Activated CD4-positive, alpha-beta memory T cell treated with anti-CD3 and anti-CD28 coated beads, Interleukin-2, amount 10 ng/mL, durations not matched to agents 7 days and 5 days (primary cell): ENCODE measurements at places on chromosomes 7 and 10.

- no peak for DNase-seq
These were observed 67.8 kb downstream of the ZNF365 start for GRCh38 chr10:62442006-62442405.

GRCh38 chr10:12051241-12051640 lies 8.6 kb upstream of the UPF2 start:
- no peak for DNase-seq

GRCh38 chr10:102132563-102133372 lies at the start of gene PPRC1:
PPRC1 (plus strand) TSS chr10:102133040; CDS start chr10:102133069, 29 bp downstream.
- DNase-seq = peak; percentile 99

DNA sequence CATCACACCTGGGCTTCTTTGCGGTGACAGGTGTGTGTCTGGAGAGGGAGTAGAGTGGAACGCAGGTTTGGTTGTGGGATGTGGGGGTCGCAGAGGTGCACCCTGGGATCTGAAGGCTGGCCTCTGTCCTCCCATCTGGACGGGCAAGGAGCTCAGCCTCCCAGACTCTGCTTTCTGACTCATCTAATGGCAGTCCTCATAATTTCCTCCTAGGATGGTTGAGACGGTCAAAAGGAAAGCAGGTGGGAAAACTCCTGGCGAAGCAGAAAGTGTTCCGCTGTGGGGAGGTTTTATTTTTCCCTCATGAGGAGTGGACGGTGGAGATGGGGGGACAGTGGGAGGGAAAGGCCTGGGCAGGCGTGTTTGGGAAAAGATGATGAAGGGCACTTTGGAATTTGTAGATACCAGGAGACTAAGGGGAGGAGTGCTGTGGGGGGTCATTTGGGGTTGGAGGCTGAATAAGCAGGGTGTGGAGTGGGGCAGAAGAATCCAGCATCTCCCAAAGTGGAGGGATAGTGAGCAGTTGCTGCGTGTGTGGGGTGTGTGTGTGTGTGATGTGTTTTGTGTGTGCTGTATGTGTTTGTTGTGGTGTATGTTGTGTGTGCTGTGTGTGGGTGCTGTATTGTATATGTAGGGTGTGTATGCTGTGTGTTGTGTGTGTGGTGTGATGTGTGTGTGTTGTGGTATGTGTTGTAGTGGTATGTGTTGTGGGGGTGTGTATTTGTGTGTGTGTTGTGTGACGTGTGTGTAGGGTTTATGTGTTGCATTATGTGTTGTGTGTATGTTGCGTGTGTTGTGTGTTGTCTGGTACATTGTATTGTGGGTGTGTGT lies 97.2 kb upstream of the PODXL start:
- DNase-seq = no peak

- no peak for DNase-seq
These were observed 2.9 kb downstream of the ECHS1 start for GRCh38 chr10:133370030-133370786.

GRCh38 chr7:155962191-155962967 lies 150.1 kb upstream of the SHH start:
- DNase-seq = peak; percentile 56

- DNase-seq = no peak
These were observed 80.3 kb downstream of the HDAC9 start for GRCh38 chr7:18575622-18576572.

DNA sequence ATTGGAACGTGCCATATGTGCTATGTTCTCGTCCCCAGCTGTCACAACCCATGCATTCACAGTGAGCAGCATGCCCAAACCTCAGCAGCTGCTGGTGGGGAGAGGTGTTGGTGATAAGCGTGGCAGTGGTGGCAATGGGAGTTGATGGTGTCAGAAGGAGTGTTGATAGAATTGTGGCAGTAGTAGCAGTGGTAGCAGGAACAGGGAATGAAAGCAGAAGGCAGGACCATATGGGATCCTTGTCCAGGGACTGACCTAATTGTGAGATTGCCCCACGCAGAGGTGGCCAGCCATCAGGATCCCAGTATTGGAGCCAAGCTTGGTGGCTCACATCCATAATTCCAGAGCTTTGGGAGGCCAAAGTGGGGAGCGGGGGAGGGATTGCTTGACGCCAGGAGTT lies 276.3 kb downstream of the GALNT17 start:
- no peak for DNase-seq

GRCh38 chr7:151137076-151137675 lies 30.3 kb downstream of the GBX1 start:
- no peak for DNase-seq

- no peak for DNase-seq
These were observed 31.6 kb upstream of the ETV1 start for GRCh38 chr7:14021069-14021468.

DNA sequence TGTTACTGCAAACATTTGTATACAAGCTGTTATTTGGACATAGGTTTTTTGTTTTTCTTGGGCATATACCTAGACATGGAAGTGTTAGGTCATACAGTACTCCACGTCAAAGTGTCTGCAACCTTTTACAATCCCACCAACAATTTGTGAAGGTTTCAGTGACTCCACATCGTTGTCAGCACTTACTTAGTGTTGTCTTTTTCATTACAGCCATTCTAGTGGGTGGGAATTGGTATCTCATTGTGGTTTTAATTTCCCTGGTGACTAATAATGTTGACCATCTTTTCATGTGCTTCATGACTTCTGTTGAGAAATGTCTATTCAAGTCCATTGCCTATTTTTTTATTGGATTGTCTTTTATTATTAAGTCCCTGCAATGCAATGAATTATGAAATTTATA lies 95.0 kb downstream of the UBE3C start:
- no peak for DNase-seq

DNA sequence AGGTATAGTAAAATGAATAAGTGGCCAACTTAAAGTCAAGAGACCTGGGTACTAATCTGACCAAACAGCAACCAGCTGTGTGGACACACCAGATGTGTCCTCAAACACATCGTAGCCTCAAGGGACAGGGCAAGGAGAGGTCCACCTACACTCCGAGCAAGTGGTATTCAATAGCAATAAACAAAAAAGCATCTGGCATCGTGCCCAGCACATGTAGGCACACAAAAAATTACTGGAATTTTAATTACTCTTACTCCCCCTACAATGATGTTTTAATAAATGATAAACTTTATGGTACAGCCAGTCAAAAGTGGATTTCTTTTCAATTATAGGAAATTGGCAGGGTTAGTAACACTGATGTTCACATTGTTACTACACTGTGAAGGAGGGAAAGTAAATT lies 3.5 kb upstream of the RGS10 start:
- no peak for DNase-seq

- no peak for DNase-seq
These were observed 2.1 kb upstream of the COX19 start for GRCh38 chr7:977326-978048.

- no peak for DNase-seq
These were observed 46.2 kb downstream of the LAMB4 start for GRCh38 chr7:108083980-108084379.

DNA sequence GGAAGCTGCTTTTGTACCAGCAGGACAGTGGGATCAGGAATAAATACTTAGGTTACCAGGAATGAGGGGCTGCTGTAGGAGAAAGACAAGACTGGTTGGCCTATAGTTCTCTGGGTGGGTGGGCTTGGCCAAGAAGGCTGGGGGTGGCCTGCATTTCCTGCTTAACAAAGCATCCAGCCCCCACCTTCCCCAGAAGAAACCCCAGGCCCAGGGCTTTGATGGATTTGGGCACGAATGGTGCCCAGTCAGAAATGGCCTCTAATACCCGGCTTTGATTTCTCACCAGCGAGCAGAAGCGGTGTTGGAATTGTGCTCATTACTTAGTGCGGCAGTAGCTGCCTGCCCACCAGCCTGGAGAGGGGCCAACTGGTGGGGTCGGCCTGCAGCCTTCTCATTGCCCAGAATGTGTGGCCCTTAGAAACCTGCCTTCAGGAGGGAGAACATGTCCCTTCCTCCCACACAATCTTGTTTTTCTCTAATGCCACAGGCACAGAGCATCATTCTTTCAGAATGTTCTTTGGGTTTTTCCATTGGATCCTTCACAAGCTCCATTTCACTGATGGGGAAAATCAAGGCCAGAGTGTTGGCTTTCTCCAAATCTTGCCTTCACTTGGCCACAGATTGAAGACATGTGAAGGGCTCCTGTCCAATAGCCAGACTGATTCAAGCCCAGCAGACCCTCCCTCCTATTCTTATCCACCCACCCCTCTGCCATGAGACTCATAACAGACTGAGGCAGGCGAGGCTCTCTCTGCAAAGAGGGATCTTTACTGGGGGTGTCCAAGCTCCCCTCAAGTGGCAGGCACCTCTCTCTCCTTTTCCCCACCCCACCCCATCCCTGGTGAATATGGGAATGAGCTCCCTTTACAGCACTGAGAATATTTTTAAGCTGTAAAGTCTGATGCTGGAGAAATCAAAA lies 2.5 kb downstream of the UNC5B start:
- DNase-seq = no peak

- DNase-seq = no peak
These were observed 666 bp downstream of the HNRNPF start for GRCh38 chr10:43408331-43408709.

GRCh38 chr10:103350175-103350516 lies 794 bp downstream of the PCGF6 start:
- DNase-seq = no peak

DNA sequence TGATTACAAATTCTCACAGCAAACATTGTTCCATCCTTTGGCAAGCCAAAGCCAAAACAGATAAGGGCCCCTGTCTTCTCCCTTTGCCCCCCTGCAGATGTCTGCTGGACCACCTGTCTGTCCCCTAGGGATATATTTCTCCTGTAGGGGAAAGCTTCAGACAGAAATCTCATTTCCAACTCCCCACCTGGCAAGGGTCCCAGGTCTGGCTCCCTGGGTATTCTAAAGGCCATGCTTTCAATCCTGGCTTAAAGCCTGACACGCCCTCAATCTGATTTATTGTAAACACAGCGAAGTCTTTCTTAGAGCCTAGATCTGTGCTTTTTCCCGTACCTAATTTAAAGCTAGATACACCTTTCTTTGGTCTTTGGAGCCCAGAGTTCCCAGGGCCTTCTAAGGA lies 66.1 kb downstream of the KCNMA1 start:
- DNase-seq = no peak

GRCh38 chr7:157475095-157475494 lies 138.3 kb downstream of the DNAJB6 start:
- peak; percentile 1 for DNase-seq

DNA sequence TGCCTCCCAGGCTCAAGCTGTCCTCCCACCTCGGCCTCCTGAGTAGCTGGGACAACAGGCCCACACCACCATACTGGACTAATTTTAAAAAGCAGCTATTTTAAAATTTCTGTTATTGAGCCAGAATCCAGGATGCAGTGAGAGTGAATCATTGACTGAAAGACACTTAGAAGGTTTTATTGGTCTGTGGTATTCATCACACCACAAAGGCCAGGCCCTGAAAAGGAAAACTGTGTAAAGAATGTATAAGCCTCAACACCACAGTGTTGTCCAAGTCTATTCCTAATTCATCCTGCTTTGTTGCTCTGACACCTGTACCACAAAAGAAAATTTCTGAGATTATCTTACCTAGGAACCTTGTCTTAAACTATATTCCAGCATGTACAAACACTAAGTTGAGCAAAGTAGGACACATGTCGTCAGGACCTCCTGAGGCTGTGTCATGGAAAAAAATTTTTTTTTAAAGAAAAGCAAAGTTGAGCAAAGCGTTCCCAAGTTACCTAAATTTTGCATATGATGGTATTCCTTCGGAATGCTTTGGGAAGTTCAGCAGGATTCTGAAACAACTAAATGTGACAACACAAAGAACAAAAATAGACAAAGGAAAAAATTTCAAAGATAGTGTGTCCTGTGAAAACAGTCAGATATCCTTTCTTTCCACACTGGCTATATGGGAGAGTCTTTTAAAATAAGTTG lies 129.6 kb upstream of the MKLN1 start:
- DNase-seq = no peak

DNA sequence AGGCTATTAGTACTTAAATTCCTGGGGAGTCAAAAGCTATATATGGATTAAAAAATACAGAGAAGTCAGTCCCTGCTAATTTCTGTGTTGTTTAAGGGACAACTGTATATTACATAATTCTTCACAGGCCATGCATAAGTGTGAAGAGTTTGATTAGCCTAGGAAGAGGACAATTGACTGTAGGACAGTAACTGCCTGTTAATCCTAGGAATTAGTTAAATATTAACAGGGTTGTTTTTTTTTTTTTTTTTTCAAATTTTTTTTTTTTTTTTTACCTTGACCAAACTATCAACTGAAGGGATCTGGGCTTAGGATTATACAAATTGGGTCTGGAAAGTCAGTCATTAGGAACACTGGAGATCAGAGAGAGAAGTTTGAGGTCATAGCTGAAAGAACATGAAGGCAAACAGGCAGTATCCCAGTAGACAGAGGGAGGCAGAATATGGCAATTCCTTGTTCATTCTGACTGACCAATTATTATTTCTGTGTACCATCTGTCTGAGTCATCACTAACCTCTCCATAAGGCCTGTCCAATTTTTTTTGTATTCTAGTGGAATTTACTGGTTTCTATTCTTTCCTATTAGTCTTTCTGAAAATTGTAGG lies 1139.2 kb downstream of the SORCS1 start:
- no peak for DNase-seq

DNA sequence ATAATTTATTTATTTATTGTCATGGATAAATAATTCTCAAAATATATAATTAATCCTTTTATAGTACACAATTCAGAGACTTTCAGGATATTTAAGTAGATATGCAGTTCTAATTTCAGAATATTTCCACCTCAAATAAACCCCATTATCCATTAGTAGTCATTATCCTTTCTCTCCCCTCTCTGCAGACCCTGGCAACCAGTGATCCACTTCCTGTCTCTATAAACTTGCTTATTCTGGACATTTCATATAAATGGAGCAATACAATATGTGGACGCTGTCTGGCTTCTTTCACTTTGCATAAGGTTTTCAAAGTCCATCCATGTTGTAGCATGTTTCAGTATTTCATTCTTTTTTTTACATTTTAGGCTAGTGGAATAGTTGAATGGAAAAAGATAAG lies 230.2 kb downstream of the FZD1 start:
- no peak for DNase-seq

DNA sequence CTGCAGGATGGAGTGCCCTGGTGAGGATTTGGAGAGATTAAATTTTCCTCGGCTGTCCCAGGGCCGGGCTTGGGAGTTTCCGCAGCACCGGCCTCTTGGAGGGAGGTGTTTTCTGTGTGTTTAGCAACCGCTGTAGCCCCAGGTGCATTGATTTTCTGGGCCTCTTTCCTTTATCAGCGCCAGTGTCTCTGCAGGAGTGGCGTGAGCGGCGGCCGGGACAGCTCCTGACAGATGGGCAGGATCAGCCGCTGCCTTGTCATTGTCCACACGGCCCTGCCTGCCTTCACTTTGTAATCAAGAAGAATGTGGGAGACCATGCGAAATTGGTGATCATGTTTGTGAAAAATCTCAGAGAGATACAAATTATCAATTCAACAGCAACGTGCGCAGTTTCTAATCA lies 32.4 kb downstream of the NKX6-2 start:
- no peak for DNase-seq

GRCh38 chr10:51394039-51394438 lies 305.4 kb downstream of the CSTF2T start:
- no peak for DNase-seq

GRCh38 chr7:7979558-7979957 lies 11.0 kb downstream of the GLCCI1 start:
- DNase-seq = no peak
